Stimulated activated CD8-positive, alpha-beta memory T cell treated with anti-CD3 and anti-CD28 coated beads, Interleukin-12 subunit alpha, Interleukin-12 subunit beta, amount 100 ng/mL, for 4 hours (primary cell): ENCODE measurements at places on chromosomes 5 and 9.

GRCh38 chr5:81642210-81642609 lies 108.7 kb downstream of the SSBP2 start:
- DNase-seq: no peak

DNA sequence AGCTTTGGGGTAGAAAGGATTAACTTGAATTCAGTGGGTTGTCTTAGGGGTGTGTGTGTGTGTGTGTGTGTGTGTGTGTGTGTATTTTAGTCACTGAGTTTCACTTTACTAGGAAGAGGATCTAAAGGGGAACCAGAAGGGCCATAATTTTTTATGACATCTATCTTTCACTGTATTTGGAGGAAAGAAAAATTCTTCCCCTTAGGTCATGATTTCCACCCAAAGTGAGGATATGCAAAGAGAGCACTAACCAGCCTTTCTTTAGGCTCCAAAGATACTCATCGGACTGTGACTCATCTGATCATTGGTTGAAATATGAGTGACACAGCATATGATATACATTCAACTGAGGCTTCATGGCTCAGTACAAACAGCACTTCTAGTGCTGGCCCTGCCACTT lies 75.2 kb upstream of the RASGRF2 start:
- no peak for DNase-seq

- DNase-seq: no peak
These were observed 5.1 kb downstream of the RNF14 start for GRCh38 chr5:141973871-141974595.

DNA sequence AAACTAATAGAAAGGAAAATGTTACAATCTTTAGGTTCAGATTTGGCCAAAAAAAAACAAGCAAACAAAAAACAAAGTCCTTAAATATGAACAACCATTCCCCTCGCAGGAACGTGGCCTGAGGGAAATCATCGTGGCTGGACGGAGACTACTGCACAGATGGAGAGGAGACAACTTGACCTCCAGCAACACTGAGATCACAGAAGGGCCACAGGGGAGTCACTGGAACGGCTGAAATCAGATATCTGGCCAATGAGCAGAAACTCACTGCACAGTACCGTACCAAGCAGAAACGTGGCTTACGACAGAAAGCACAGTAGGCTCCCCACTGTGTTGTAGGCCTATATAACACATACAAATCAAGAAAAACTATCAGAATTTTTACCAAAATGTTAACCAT lies 27.7 kb downstream of the CAMSAP1 start:
- DNase-seq: no peak

DNA sequence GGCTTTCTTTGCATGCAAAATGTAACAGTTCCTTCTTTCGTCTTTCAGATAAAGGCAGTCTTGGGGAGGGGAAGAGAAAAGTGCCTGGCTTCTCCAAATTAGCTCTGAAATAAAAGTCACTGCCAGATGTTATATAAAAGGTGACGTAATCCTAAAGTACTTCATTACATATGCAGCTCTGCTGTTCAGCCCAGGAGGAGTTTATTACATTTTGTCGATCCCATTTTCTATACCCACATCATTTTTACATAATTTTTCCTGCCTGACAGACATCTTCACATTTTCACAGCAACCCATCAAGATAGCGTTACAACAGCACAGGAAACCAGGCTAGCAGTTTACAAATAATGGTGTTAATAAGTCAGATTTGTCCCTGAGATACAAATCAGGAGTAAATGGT lies 86.7 kb upstream of the SLC30A5 start:
- DNase-seq: no peak

DNA sequence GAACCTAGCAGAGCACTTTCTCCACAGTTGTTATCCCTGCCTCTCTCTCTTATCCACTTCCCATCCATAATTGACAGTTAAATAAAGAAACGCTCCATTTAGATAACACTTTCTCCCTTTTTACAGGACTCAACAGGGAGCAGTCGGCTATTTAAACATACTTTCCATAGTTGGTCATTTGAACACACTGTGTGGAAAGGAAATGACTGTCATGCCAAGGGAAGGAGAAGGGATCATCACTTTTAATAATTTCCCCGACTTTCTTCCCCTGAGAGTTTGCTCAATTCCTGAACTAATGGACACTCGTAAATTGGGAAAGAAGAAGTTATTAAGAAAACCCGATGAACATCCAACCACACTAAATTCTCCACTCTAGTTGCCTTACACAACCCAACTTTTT lies 400.8 kb upstream of the PTGER4 start:
- no peak for DNase-seq

GRCh38 chr9:38671372-38671731 lies 48.6 kb downstream of the FAM240B start:
- DNase-seq: no peak

- DNase-seq: no peak
These were observed 1.5 kb downstream of the SMIM32 start for GRCh38 chr5:136191304-136192014.

- DNase-seq: no peak
These were observed 61.9 kb downstream of the GLIS3 start for GRCh38 chr9:4237748-4238511.

DNA sequence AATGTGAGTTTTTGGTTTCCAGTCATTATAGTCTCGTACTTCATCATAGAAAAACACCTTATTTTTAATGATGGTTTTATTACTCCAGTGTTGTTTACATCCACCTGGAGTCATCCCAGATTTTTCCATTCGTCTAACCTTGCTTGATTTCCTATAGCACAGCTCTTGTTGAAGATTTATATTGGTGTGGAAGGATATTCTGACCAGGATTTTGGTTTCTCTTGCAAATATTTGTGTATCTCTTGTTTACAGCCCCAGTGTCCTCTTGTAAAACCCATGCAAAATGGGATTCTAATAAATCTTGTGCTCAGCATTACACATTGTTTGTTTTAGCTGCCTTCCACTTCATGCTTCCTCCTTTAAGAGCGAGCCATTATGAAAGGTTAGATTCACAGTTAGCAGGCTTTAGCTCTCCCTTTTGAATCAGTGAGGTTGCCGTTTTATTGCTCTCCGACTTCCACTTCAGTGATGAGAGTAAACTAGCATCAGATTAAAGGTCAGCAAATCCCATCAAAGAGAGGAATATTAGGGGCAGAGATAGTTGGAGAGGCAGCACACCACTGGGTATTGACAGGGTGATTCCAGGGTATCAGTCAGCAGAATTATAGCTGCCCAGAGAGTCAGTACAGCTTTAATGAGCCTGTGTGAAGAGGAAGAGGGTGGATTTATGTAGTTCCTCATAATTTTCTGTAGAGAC lies 157.1 kb downstream of the PBX3 start:
- DNase-seq: no peak

DNA sequence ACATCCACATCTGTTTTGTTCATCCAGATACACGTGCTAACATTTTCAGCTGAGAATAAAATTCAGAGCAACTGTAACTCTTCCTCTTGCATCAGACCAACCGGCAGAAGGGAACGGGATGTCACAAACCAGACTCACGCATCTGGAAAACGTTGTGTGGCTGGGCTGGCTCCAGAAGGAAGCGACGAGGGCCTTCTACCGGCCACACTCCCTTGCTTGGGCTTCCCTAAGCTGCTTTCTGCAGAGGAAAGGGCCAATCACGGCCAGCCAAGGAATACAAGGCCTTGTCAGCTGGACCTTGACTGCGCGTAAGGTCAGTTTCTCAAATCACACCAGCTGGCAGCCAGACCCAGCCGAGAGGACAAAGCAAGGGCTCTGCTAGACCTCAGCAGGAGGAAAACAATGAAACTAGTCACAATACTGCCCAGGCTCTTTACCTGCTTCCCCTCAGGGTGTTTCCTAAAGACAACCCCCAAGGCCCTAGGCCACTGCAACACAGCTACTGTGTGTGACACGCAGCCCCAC lies 106.1 kb downstream of the THBS4 start:
- DNase-seq: no peak

DNA sequence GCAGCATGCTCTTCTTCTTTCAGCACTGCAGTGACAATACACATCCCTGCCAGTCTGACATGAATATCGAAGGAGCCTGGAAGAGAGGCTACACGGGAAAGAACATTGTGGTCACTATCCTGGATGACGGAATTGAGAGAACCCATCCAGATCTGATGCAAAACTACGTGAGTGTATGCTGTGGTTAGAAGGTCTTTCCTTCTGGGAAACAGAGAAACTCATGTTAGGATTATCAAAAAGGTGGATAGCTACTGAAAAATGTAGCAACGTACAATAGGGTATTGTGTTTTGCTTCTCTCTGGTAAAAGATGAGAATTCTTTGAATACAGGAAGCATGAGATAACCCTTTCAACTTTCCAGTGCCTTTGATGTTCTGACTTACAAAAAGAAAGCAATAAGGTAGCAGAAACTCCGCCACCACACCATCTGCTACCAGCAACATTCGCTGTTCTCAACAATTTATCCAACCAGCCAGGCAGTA lies 133.3 kb downstream of the PCSK5 start:
- no peak for DNase-seq

DNA sequence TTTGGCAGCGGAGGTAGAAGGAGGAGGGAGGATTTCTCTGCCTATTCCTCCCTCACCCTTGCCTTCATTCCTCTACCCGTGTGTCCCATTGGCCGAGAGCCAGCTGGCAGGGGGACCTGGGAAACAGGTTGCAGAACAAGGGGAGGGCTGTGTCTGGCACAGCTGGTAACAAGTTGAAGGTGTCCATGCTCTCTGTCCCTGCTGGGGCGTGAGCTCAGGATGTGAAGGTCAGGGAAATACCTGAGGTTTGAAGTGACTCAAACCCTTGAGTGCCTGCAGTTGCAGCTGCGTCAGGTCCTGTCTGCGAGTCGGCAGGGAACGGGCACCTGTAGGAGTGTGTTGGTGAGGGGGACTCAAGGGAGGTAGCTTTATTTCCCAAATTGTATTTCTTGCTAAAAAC lies 16.2 kb downstream of the MIGA2 start:
- DNase-seq: no peak

GRCh38 chr5:34895641-34896419 lies 19.5 kb downstream of the RAD1 start:
- no peak for DNase-seq

GRCh38 chr9:137429546-137429890 lies 6.3 kb downstream of the NOXA1 start:
- no peak for DNase-seq

- DNase-seq: no peak
These were observed 43.2 kb downstream of the BARX1 start for GRCh38 chr9:93911801-93912554.

DNA sequence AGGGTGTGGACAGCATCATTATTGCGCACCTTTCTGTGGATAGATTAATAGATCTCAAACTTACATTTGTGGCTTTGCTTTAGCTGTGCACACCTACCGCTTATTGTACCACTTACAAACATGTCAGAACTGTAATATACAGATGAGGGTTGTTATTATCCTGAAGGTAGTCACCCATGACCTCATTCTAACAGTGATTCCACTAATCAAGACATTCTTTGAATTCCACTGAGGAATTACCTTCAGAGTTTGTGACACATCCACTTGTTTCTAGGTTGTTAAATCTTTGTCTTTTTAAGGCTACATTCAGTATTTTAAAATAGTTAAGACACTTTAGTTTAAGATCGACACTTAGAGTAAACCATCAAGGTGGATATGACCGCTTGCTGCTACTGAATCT lies 7.8 kb downstream of the KCNV2 start:
- DNase-seq: no peak

DNA sequence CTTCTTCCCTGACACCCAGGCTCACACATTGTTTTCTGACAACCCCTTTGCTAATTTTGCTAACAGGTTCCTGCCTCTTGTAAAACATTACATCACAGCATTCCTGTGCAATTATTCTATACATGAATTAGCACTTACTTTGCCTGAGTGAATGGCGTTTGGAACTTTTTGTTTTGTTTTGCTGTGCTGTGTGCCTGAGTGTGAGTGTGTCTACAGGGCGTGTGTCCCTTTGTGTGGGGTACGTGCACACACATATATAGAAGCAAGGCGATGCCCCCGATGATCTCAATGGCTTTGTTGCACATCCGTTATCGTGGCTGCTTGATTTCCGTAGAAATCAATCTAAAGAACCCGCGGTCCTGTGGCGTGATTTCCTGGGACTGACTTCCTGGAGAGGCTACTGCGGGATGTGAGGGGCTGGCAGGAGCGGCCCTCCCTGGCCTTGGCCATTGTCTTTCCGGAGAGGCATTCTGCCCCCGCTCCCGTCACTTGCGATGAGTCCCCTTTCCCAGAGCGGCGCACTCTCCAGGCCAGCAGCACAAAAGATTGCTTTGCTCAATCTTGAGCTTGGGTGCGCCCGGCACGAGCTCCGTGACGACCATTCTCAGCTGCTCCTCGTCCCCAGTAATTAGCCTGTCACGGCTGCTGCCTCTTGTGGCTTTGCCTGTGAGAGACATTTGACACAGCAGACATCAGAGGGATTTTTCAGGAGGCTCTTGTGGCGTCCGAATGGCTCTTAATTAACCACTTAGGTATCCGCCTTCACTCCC lies 398.1 kb upstream of the IRX1 start:
- no peak for DNase-seq

- DNase-seq: no peak
These were observed 2.5 kb upstream of the HMGCS1 start for GRCh38 chr5:43315682-43316081.

DNA sequence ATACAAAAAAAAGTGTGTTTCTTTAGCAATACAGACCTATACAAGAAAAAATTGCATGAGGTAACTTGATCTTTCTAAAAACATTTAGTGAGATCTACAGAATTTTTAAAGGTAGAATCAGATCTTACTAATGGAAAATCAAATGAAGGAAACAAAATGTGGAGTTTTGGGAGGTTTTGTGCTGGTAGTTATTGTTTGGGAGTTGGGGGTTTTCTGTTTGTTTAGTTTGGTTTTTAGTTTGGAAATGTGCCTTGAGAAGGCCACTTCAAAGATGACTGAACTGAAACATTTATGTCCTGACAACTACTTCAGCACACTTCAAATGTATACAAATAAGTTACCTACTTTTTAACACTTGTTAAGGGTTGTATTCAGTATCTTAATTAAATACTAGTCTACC lies 280.1 kb downstream of the NR2F1-AS1 start:
- DNase-seq: no peak

- DNase-seq: no peak
These were observed 273.7 kb downstream of the CETN3 start for GRCh38 chr5:90135779-90136378.

GRCh38 chr5:16995372-16995771 lies 59.3 kb upstream of the MYO10 start:
- no peak for DNase-seq

GRCh38 chr9:94864862-94865509 lies 138.5 kb downstream of the AOPEP start:
- no peak for DNase-seq

DNA sequence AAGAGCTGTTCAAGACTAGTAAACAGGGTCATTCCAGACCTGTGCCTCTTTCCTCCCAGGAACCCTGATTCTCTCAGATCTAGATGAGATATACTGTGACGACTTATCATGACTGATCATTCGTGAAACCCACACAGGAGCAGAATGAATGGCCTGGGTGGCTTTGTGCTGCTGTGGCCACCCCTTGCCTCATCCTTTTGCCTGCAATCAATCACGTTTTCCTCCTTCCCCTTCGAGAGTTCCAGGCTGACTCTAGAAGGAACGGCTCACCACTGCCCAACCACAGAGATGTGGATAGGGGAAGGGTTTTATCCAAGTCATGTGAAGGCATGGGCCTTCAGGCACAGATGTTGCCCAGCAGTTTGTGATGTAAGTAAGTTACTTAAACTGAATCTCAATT lies 5.8 kb downstream of the ANXA6 start:
- DNase-seq: no peak
